ENCODE measurements at places on chromosomes 5 and 9. TPM values are rescaled to one million over a fixed set of nuclear protein-coding genes. Genes with fewer than 3 reads are reported as not detected.

Gene PFN3
- not detected for total RNA-seq

Gene AQP7
- total RNA-seq, result 15.0 TPM

Gene HRH2
- total RNA-seq, result 1.4 TPM

Gene PCDHA10
- 2.9 TPM for total RNA-seq

Gene NHP2
- 69.4 TPM for total RNA-seq

Gene NR2F1-AS1
- 29.5 TPM for total RNA-seq

Gene CTSV
- total RNA-seq, result 2.5 TPM

Gene PRRT1B
- total RNA-seq, result 11.1 TPM

Gene CNTNAP3B
- total RNA-seq, result 2.6 TPM

Gene JADE2
- total RNA-seq, result 83.1 TPM

Gene ZNF474
- total RNA-seq, result 0.29 TPM

Gene FAM221B
- total RNA-seq, result not detected

Gene OR1Q1
- not detected for total RNA-seq

Gene RNF20
- 46.3 TPM for total RNA-seq

Gene HSD17B3
- 3.2 TPM for total RNA-seq

Gene PLCXD3
- total RNA-seq, result 4.7 TPM

Gene IL13
- not detected for total RNA-seq

Gene HSPB3
- 0.46 TPM for total RNA-seq

Gene IL9
- not detected for total RNA-seq

Gene MARVELD2
- 47.1 TPM for total RNA-seq

Gene SHROOM1
- 96.1 TPM for total RNA-seq

Gene CREBRF
- 34.6 TPM for total RNA-seq

Gene FCN2
- 2.6 TPM for total RNA-seq

Gene AGXT2
- 6.6 TPM for total RNA-seq

Gene RLN2
- not detected for total RNA-seq

Gene SMIM27
- total RNA-seq, result 13.0 TPM

Gene CA9
- total RNA-seq, result 777 TPM

Gene FOXD4
- total RNA-seq, result 0.43 TPM

Gene PTPRD
- total RNA-seq, result 35.9 TPM

Gene SPAG8
- 4.6 TPM for total RNA-seq

All from mucosa of gallbladder (tissue), 1 donor.